ENCODE measurements at places on chromosomes 12 and 14. TPM values are rescaled to one million over a fixed set of nuclear protein-coding genes. Genes with fewer than 3 reads are reported as not detected.

The SCN8A gene
- 0.23 TPM for total RNA-seq

The HVCN1 gene
- 2.0 TPM for total RNA-seq

The OLR1 gene
- total RNA-seq, result not detected

The PRH2 gene
- not detected for total RNA-seq

The TMEM119 gene
- 6.1 TPM for total RNA-seq

The DLK1 gene
- total RNA-seq, result not detected

The CDK2 gene
- 2.9 TPM for total RNA-seq

The MANSC1 gene
- total RNA-seq, result 1.8 TPM

The RNASE3 gene
- not detected for total RNA-seq

The LUM gene
- total RNA-seq, result 115 TPM

The BCL2L14 gene
- total RNA-seq, result not detected

The EP400 gene
- total RNA-seq, result 5.3 TPM

The LIN7A gene
- total RNA-seq, result 1.5 TPM

The NPFF gene
- total RNA-seq, result not detected

The EVL gene
- total RNA-seq, result 19.8 TPM

The CTDSP2 gene
- 198 TPM for total RNA-seq

The MMP19 gene
- 4.0 TPM for total RNA-seq

The LRRC10 gene
- not detected for total RNA-seq

The RHOJ gene
- total RNA-seq, result 10.5 TPM

The PCED1B gene
- 1.2 TPM for total RNA-seq

The MAPK1IP1L gene
- 10.4 TPM for total RNA-seq

The CLEC12A gene
- total RNA-seq, result not detected

The SDS gene
- total RNA-seq, result not detected

The SOAT2 gene
- total RNA-seq, result not detected

The NANOG gene
- total RNA-seq, result not detected

The SMOC1 gene
- not detected for total RNA-seq

The RPL10L gene
- not detected for total RNA-seq

The TAS2R43 gene
- not detected for total RNA-seq

The ANO4 gene
- 0.08 TPM for total RNA-seq

The CEBPE gene
- total RNA-seq, result not detected

The CELA1 gene
- not detected for total RNA-seq

Data from smooth muscle cell of the coronary artery (primary cell).